ENCODE measurements at places on chromosomes 3 and 15.

GRCh38 chr3:50486219-50486888 lies 17.1 kb downstream of the CACNA2D2 start:
- DNase-seq = no peak

DNA sequence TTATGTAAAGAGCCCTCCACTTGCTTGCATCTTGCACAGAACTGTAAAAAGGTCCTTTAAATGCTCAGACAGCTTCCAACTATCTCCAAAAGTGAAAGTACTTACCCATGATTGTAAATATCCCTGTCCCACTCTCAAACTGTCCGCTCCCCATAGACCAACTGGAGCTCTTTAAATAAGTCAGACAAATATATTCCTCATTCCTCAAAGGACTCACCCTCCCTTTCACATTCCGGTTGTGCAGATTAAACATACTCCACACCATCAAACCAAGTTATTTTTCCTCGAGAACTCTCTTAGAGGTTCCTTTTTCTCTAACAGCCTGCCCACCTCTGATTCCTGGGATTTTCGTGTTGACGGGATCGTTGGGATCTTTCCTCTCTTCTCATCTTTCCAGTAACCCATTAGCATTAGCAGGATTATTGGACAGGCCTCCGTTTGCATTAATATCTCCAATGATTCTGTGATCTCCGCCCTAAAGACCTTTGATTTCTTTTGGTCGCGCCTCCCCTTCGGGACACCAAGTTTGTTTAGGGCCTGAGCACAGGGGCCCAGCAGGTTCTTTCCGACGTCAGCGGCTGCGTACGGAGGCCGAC lies 763 bp downstream of the GOLGB1 start:
- no peak for DNase-seq

GRCh38 chr3:133779626-133780203 lies 25.9 kb upstream of the SRPRB start:
- DNase-seq = no peak

GRCh38 chr15:58081456-58081855 lies 15.9 kb upstream of the ALDH1A2 start:
- no peak for DNase-seq

DNA sequence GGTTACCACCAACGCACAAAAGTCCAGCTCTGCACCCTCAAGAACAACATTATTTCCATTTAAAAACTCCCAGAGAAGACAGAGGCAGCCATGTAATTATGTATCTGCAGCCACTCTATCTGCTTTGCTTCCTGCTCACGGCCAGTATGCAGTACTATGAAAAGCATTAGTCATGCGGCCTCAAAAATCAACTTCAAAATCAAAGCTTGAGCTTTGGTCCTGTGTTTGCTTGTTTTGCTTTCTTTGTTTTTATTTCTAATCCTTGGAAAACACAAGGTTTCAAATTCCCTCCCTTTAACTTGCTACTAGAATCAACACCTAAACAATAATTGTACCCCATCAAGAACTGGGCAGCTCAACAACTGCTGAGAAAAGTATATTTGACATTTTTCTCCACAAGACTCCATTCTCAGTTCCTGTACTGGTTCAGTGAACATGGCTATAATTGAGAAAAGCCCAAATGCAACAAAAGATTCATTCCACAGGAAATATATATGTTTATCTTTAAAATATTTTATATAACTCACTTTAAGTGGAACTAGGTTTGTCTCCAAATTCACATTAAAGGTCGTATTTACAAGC lies 37.6 kb downstream of the GBE1 start:
- no peak for DNase-seq

DNA sequence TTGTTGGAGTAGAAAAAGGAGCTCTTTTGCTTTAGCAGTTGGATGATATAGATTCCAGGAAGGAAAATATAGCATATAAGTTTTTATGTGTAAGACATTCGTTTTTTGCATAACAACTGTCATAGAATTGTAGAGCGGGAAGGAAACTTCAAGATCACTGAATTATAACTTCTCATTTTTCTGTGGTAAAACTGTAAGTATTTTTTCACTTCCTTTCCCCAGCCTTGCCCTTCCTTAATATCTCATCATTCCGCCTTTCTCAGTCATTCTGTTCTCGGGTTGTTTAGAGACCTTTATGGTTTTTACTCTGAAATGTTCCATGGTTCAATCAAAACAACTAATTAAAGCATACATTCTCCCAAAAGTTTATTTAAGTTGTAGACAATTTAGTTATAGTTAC lies 1.1 kb downstream of the EAF2 start:
- DNase-seq = no peak

- no peak for DNase-seq
These were observed 2.3 kb downstream of the CHP1 start for GRCh38 chr15:41233367-41233771.

Data from ELF-1 (cell line).